Putamen (tissue), 1 donor: ENCODE measurements at places on chromosomes 2 and 18.

GRCh38 chr2:201972621-201973255, 60.9 kb upstream of the FZD7 start:
- no peak for DNase-seq

DNA sequence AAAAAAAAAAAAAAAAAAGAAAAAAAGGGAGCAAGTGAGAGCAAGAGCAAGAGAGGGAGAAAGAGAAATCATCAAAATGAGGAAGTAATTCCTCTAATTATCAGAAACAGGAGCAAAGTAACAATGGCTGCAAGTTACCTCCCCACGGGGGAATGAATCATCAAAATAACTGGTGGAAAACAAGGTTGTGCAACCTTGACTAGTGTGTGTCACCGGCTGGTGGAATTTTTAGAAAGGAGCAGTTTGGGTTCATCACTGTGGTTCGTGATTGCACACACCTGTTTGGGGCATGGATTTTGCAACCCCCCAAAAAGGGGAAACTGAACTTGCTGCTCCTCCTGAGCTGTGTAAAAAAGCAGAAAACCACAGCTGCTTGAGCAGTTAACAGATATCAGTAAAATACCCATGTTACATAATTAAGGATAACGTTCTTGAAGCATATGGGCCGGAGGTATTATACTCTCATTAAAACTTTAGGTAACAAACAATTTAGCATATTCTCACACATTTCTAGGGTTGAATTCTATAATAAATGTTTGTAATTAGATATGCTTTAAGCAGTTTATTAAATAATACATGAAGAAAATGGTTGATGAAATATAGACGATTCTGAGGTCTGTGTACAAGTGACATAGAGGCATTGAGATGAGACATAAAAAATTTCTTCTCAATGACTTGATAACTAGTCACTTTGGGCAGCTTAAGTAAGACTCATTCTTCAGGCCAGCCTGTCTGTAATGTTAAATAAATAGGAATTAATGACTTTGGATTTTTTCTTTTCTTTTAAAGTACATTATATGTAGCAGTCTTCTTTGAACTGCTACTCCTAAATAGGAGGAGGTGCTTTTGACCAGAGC, 184.2 kb upstream of the ZEB2 start:
- no peak for DNase-seq

- no peak for DNase-seq
Measured at GRCh38 chr2:178730049-178730448, 77.2 kb downstream of the TTN start.

- no peak for DNase-seq
Measured at GRCh38 chr2:176575237-176575744, 306.0 kb downstream of the MTX2 start.

DNA sequence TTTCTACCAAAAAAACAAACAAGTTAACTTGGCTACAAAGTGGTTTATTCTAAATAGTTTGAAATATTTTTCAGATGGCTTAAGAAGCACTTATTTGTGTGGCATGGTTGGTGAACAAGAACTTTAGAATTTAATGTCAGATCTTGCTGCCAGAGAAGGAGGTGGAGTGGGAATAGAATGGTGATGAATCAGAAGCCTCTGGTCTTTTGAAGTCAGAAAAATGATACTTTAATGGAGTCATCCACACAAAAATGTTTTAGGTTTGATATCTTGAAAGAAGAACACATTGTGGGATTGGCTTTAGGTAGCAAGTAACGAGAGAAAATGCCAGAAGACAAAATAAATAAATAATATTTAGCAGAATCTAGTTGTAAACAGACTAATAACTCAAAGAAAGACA, 243.1 kb upstream of the FANCL start:
- no peak for DNase-seq

- no peak for DNase-seq
Measured at GRCh38 chr2:38554973-38555595, 47.6 kb downstream of the HNRNPLL start.

DNA sequence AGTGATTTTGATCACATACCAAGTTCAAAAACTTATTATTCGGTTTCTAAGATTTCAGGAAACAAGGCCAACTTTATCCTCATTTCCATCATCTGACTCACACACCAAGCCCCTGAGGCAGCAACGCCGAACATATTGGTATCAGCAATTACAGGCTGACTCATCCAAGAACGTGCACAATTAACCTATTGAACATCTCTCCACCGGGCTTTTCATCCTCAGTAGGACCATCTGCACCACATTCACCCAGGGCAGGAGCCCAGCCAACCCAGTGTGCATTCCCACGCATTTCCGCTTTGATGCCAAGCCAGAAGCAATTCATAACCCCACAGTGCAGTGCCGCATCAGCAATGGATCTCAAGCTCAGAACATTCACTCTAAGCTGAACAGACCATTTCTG, 52.9 kb downstream of the SCG2 start:
- peak; percentile 20 for DNase-seq

- DNase-seq = no peak
Measured at GRCh38 chr2:72923833-72924352, 6.6 kb downstream of the EMX1 start.

- no peak for DNase-seq
Measured at GRCh38 chr18:44388329-44388728, 292.4 kb upstream of the SETBP1 start.

- no peak for DNase-seq
Measured at GRCh38 chr18:60215432-60215831, 157.1 kb downstream of the MC4R start.

GRCh38 chr18:45874491-45875184, 49.2 kb downstream of the SIGLEC15 start:
- DNase-seq = no peak

GRCh38 chr2:217008794-217009193, 148.9 kb upstream of the TNP1 start:
- no peak for DNase-seq

- DNase-seq = no peak
Measured at GRCh38 chr2:85699325-85699724, 5.2 kb downstream of the GNLY start.

DNA sequence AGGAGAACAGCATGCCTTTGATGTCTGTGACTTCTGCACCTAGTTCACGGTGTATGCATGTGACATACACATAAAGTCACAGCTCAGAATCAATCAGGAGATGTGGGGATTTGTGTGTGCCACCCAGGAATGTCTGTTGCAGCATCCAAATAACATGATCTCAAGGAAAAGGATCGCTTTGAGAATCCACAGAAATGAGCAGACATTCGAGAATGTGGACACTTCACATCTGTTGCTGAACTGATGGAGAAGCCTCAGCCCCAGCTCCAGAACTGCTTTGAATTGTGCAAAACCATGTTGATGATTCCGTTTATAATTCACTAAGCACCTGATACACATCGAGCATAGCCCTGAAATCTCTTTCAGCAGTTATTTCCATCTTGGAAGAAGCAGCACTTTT, 208.6 kb downstream of the CMPK2 start:
- DNase-seq = no peak

DNA sequence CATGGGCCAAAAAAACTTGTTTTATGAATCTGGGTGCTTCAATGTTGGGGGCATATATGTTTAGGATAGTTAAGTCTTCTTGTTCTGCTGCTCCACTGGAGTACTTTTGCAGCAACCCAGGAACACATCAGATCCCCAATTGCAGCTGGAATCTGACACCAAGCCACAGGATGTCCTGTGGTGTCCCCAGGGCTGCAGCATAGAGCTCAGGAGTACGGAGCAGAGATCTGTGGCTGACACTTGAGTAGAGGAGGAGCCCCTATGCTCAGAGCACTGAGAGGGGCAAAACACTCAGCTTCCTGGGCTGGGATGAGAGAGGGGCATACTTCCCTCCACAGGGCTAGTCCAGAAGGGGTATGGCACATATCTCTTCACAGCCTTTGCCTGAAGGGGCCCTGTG, 138.9 kb upstream of the ERBB4 start:
- no peak for DNase-seq

- DNase-seq = no peak
Measured at GRCh38 chr18:77067291-77068061, 65.1 kb downstream of the MBP start.

GRCh38 chr2:25872134-25872533, 6.2 kb downstream of the ASXL2 start:
- DNase-seq = no peak

- no peak for DNase-seq
Measured at GRCh38 chr2:173751245-173751975, 213.8 kb downstream of the SP3 start.

DNA sequence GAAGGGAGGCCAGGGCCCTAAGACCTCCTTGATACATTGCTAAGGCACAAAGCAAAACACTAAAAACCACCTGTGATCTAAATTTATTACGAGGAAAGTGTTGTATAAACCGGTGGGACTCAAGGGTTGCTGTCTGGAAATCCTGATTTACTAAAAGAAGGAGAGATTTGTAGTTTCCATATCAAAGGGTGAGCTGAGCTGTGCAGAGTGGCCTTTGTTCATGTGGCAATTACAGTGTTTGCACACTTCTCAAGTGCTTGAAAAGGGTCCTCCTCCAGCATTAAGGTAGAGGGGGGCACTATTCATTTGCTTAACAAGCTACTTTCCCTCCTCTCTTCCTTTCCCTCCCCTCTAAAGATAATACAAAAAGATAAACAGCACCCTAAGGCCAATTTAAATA, 30.5 kb upstream of the ITGA4 start:
- DNase-seq = no peak

DNA sequence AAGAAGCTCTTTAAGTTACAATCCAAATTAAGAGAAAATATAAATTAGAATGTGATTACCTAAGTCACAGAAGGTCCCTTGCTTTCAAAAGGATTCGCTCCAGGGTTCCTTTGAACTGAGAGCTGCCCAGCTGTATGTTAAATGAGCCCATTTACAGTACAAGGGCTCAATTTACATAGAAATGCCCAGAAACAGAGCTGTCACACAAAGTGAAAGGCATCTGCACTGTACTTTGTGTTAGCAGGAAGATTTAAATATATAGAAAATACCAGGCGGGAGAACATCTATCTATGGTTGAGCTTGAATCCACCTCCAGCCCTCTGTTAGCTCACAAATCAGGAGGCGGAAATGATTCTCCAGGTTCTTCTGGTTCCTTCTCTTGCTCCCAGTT, 272.9 kb downstream of the PAX3 start:
- no peak for DNase-seq
